ENCODE measurements at places on chromosomes 12 and 14.

- no peak for DNase-seq
Observed at GRCh38 chr14:96267916-96268315, 11.9 kb downstream of the BDKRB1 start.

GRCh38 chr12:64683816-64684543 is 73.7 kb downstream of the RASSF3 start:
- no peak for DNase-seq

- DNase-seq = no peak
Observed at GRCh38 chr14:105978618-105979295, 452.4 kb downstream of the TMEM121 start.

DNA sequence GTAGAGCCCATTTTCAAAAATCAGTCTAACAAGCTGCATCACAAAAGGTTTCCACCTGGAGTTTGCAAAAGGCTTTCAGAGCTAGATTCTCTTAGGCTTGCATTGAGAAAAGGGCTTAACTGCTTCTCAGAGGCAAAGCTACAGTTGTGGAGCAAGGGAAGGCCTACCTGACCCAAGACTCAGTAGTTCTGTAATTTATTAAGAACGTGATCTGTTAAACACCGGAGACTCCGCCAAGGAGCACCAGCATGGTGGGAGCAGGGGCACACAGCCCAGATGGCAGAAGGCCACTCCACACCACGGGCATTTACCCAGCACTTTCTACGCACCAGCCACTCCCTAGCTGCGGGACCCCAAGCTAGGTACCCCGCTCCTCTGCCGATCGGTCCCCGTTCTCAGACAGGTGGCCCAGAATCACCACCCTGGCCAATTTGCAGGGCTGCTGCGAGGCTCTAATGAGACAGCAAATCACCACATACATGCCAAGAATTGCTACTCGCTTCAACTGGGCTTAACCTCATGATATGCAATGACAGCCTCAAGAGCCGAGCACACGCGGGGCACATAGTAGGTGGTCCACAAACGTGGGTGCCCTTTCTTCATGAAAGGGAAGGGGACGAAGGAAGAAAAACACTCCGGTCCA is 1.5 kb downstream of the ITPK1 start:
- DNase-seq = no peak

DNA sequence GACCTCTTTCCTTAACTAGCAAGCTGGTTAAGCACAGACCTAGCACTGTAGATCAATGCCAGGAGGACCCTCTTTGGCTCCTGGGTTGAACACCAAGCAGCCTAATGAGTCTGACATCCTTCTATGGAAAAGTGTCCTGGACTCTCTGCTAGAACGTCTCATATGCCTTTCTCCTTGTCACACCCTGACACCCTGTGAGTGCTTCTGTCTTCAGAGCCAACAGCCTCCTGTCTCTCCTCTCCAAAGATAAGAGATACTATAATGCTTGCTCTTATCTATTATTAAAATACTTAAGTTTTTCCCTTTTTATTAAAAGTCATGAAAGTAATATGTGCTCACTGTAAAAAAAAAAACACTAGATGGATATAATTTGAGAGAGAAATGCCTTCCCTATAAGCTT is 222.7 kb downstream of the FOXN3 start:
- no peak for DNase-seq

DNA sequence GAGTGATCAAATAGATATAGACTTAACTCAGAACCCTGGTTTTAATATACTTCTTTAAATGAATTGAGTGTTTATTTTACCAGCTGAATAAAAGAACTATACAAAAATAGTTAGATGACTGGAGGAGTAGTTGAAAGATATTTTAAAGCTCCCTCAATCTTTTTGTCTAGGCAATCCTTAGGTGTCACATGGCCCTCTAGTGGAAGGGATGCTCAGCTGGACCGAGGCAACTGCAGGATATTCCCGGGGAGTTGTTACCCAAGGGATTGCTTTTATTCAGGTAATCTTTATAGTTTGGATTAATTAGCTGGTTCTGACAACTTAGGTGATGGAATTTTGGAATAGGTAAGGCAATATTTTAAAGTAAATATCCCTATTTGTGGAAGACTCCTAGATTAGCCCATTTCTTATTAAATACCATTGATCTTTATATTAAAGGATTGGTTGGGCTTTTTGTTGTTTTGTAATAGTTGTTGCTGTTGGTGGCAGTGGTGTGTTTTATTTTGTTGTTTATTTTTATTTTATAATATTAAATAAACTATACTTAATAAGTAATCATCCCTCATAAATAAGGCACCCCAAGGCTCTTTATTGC is 57.1 kb downstream of the ZDHHC17 start:
- DNase-seq = no peak

- DNase-seq = no peak
Observed at GRCh38 chr12:50231346-50231745, 52.0 kb downstream of the LIMA1 start.

GRCh38 chr14:29503903-29504302 is 423.7 kb downstream of the PRKD1 start:
- no peak for DNase-seq

GRCh38 chr14:56036353-56036752 is 81.9 kb upstream of the PELI2 start:
- DNase-seq = no peak

DNA sequence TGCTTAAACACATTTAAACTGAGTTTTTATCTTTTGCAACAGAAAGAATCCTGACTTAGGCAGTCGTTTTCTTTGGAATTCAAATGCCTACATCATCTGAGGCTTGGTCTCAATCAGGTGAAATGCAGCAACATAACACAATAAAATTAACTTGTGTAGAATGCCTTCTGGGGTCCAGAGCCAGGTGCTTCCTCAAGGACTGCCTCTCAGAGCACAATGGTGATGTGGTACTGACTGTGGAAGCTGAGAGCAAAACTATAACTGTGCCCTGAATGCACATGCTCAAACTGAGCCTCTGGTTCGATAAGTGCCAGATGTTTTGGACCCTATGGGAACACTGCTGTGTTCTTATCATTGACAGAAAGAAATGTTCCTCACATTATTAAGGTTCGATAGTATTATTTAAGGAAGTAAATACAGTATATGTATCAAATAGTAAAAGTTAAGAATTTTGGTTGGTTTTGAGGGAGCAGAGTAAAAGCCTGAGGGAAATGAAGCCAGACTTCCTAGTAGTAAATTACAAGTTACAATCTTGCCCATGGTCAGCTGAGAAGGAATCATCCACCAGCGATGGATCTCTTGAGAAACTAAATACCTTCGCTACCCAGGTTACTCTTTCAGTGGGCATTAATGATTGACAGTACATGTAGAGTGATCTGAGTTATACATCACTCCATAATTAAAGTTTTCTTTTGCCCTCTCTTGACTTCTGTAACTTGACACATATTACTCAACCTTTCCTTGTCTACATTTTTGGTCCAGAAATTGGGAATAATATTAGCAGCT is 122.9 kb upstream of the ATP2B1 start:
- DNase-seq = no peak

GRCh38 chr12:25388183-25388582 is 137.5 kb upstream of the KRAS start:
- DNase-seq = no peak

DNA sequence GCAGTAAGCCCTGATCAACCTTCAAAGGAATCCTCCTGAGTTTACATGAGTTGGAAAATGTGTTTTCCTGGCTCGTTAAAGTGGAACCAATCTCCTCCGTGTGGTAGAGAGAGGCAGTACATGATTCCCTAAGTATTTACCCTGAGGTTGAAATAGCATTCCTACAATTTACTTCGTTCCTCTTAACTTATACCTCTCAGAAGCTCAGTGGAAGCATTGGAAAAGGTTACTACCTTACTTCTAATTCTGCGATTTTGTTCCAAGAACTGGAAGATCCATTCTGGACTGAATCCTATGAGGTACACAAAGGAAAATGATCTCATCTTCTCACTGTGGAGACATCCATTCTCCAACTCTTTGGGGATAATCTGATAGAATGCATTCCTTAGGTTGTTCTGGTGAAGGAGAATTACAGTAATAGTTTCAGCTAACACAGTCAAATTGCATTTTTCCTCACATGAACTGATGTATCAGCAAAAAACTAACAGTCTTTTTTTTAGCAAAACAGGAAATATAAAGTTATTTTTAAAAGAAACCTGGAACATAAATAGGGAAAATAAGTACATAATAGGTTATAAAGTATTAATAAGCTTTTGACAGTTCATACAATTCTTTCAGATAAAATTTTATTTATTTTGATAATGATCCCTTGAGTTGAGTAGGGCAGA is 475.6 kb downstream of the PDZRN4 start:
- no peak for DNase-seq

DNA sequence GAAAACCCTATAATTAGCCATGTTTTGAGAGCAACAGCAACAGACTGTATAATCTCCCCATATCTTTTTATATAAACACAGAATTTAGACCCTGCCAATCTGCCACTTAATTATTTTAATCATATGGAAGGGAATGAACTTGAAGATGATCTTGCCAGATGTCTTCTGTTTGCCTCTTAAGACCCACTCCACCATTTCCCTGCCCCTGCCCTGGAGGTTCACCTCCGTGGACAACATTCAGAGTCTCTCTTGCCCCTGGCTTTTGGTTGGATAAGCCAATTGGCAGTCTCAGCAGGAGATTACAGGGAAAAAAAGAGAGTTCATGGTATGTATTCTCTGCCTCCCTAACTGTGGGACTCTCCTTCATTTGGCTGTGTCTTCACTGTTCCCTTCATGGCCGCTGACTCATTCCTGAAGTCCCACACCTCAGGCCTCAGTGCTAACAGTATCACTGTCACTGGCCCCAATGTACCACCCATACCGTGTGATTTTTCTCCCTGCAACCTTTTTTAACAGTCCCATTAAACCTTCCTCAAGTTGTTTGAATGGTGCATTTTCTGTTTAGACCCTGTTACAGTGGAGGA is 184.8 kb downstream of the PIK3C2G start:
- no peak for DNase-seq

GRCh38 chr12:60967128-60967527 is 1293.1 kb upstream of the USP15 start:
- no peak for DNase-seq

DNA sequence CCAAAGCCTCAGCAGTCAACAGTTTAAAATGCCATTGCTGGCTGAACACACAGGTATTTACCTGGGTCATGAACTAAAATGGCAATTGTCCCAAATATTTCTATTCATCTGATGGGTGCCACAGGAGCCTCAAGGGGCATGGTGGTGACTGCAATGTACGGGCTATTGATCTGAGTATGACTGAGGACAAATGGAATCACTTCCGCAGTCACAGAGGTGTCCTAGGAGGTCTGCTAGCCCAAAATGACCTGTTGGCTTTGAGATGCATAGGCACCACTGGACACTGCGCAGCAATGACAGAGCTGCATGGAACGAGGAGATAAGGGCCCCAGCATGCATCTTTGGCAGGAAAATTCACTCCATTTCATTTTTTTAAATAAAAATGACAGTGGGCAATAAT is 474.1 kb upstream of the SOX5 start:
- no peak for DNase-seq

DNA sequence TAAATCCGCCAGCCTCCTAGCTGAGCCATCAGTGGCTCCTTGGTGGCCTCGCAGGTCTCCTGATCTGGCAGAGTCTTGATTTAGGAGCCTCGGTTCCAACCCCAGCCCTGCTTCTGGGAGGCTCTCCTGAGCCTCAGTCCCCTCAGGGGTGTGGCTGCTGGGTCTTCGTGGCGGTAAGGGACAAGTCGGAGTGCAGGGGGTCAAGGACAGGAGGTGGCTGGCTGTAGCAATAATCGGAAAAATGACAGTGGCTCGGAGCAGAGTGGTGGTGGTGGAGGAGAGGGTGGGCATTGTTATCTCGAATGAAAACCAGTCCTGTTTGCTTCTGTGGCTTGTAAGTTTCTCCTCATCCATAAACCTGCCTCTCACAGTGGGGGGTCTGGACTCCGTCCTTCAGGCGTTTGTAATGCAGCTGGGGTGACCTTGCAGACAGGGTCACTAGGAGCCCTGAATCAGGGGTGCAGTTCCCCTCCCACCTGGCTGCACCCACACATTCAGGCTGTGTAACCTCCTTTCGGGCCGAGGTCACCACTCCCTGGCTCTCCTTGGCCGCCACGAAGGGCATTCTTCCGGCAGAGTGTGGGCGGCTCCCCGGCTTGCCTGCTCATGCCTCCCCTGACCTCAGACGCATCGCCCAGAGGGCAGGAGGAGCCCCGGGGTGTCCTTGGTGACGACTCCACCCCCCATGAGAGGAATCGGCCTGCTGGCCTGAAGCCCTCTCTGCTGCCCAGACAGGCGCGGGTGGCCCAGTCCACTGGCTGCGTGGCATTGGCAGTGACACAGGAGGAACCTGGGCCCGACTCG is 8.1 kb downstream of the BCL7A start:
- no peak for DNase-seq

GRCh38 chr14:24992624-24993360 is 57.2 kb downstream of the STXBP6 start:
- no peak for DNase-seq

- DNase-seq = no peak
Observed at GRCh38 chr12:100472325-100472724, 1.3 kb upstream of the NR1H4 start.

DNA sequence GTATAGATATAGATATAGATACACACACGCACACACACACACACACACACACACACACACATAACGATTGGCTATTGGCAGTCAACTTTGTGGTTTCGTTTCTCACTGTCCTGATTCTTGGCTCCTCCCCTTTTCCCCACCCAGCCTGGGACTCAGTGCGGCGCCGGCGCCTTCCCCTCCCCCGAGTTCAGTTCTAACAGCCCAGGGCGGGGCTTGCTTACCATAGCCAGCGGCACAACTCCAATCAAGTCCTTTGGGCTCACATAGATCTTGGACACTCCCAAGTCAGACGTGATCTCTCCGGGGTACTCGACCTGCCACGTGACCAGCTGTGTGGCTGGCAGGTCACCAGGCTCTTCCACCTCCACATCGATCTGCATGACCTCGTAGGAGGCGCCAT is 484.1 kb downstream of the GLT1D1 start:
- no peak for DNase-seq

DNA sequence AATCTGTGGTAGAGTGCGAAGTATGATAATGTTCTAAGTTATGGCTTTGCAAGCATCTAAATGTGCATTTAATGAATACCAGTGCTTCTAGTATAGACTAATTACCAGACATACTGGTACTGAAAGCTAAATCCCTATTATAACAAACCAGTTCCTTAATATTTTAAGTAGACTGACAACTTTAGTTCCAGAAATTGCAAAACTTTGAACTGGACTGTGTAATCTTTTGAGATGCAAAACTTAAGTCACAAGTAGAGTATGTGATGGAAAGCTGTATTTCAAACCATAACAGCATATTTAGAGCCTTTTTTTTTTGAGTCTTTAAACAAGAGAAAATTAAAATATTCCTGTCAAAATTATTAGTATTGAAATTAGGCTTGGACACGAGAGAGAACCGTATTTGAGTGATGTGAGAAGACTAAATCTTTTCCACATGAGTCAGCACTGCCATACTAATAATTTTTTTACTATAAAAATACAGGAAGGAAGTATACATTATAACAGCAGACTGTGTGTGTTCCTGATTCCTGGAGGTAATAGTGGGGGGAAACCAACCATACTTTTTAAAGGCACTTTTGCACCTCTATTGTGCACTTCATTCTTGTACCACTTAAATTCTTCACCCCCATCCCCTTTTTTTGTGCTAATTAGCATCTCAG is 45.5 kb downstream of the PPM1A start:
- DNase-seq = no peak

GRCh38 chr12:21305661-21306060 is 29.1 kb downstream of the SLCO1A2 start:
- no peak for DNase-seq
